ENCODE measurements at places on chromosomes 6 and 20.

DNA sequence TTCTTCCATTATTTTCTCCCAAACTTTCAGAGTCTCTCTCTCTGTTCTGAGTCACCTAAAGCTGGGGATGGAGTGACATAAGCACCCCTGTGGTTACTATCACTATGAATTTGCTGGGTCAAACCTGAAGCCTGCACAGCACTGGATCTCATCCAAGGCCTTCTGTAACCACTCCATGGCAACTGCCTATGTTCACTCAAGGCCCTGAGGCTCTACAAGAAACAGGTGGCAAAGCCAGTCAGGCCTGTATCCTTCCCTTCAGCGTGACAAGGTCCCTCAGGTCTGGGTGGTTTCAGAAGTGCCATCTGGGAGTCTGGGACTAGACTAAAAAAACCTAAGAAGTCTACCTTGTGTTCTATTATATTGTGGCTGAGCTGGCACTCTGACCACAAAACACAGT, 1278.8 kb upstream of the EYS start:
- no peak for DNase-seq

GRCh38 chr6:156879591-156879990, 102.4 kb downstream of the ARID1B start:
- no peak for DNase-seq

DNA sequence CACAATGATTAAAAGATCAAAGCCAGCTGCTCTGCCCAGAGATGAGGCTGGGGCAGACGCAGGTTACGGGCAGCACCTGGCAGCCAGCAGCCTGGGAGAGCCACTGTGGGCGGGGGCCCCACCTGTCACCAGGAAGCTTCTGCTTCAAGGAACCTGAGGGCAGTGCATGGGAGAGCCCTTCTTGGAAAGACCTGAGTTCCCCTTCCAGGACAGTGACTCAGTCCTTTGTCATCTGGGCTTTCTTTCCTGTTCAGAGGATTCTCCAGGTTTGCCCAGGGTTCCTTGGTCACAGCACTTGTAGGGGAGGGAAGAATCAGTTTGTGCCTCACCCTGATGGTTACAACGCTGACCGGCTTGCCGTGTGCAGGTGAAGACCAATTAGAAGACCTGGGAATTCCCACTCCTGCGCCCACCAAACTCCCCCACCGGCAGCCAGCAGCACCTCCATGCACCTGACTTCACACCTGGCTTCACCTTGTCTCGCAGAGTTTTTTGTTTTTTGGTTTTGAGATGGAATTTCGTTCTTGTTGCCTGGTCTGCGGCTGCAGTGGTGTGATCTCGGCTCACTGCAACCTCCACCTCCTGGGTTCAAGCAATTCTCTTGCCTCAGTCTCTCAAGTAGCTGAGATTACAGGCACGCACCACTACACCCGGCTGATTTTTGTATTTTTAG, 2.0 kb downstream of the ZBP1 start:
- DNase-seq = no peak

DNA sequence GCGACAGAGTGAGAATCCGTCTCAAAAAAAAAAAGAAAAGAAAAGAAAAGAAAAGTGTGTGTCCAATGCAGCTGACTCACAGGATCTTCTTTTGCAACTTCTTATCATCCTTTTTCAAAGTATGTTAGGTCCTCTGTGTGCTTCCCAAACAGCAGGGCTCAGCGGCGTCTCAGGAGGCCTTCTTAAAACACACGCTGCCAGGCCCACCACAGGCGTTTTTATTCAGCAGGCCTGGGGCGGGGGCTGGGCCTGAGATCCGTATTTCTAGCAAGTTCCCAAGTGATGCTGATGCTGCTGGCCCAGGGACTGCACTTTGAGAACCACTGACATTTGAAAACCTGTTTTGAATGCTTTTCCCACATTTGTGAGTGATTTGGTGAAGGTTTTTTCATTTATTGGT, 57.1 kb downstream of the PSMG4 start:
- no peak for DNase-seq

DNA sequence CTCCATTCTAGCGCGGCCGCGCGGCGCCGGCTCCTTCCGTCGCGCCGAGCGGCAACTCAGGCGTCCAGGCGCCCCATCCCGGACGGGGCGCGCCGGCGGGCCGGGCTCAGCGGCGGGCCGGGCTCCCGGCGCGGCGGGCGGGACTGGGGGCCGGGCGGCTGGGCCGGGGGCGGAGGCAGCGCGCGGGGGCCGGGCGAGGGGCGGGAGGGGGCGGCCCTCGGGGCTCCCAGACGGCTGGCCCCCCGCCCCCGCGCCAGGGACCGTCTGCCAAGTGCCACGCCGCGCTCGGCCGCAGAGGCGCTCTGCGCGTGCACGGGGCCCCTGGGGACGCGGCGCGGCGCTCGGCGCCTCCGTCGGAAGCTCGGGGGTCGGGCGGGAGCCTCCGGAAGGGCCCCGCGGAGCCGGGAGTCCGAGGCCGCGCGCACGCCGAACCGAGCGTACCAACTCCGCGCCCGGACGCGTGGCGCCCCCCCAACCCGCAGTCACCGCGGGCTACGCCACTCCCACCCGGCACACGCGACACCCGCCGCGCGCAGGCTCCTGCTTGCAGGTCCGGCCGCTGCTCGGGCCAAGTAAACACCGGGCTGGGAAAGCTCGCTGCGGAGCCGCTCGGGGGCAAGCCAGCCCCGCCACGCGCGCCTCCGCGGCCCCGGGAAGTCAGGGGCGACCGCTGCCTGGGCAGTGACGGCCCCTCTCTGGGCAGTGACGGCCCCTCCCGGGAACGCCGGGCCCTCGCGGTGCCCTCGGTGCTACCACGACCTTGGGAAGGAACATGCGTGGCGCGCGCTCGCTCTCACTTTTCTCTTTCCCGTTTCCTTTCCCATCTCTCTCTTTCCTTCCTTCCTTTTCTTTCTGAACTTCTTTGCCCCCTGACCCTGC, at the start of gene PREX1:
PREX1 (minus strand) TSS at position 145 of the 879 bp plus-strand sequence; CDS start at position 6, 139 bp downstream.
- DNase-seq = peak; percentile 84

DNA sequence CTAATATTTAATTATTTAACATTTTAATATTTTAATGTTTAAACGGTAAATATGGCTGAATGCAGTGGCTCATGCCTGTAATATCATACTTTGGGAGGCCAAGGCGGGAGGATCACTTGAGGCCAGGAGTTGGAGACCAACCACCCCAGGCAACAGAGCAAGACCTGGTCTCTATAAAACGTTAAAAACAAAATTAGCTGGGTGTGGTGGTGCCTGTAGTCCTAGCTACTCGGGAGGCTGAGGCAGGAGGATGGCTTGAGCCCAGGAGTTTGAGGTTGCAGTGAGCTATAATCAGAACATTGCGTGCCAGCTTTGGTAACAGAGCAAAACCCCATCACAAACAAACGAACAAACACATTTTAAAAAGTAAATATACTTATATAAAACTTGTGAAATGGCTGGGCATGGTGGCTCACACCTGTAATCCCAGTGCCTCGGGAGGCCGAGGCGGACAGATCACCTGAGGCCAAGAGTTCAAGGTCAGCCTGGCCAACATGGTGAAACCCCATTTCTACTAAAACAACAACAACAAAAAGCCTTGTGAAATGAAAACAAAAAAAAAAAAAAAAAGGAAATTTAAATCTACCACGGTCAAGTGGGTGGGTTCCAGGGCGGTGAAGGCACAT, 8.2 kb downstream of the SRXN1 start:
- DNase-seq = no peak

DNA sequence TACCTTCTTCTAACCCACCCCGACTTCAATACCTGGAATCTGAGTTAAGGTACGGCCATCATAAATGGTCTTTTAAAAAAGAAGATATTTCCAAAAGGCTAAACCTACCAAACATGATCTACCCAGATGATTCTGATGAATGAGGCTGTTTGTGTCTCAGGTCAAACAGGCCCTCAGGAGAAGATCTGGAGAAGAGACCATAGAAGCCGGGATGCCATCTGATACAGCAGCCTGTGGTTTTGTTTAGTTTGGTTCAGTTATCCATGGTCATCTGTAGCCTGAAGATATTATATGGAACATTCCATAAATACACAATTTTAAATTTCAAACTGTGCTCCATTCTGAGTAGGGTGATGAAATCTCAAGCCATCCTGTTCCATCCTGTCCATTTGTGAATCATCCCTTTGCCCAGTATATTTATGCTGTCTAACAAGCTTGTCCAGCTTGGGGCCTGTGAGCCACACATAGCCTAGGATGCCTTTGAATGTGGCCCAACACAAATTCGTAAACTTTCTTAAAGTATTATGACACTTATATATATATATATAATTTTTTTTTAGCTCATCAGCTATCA, 4.0 kb upstream of the CAP2 start:
- DNase-seq = no peak

DNA sequence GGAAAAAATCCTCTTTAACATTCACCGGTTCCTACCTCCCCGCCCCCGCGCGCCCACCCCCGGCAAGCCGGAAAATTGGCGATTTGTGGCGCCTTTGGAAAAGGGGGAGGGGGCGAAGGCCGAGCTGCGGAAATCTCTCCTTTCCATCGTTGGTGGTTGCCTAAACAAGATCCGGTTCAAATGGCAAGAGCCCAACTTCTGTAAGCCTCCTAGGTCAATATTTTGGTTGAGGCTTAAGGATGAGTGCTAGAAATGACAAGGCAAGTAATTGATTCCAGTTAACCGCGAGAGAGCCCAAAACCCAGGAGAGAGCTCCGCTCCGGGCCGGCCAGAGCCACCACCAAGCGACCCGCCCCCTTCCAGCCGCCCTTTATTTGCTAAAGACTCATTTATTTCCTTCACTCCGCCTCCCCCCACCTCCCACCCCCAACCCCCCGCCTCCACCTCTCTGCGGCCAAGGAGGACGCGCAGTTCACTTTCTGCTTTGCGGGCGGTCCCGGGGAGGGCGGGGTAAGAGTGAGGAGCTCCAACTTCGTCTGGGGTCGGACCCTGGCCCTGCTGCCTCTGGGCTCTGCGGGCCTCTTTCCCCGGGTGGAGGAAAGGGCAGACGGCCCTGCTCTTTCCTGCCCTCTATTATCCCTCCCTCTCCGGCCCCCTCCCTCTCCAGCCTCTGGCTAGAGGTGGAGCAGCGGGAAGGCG, 838 bp upstream of the NKX2-2 start:
- DNase-seq = peak; percentile 33

DNA sequence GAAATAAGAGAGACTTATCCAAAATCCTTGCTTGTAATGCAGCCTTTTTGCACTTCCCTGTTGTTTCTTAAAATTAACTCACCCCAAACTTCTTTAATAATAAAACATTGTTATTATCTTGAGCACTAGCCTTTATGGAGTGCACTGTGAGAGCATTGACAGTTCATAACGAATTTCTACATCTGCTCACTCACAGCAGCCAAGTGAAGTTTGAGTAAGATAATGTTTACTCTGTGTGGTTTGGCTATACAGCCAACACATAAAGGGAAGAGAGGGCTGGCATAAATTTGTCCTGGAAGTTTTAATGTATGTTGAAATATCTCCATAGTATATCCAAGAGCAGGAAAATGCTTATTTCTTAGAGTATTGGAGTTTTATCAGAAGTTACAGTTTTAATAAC, 227.9 kb downstream of the FRK start:
- DNase-seq = no peak

DNA sequence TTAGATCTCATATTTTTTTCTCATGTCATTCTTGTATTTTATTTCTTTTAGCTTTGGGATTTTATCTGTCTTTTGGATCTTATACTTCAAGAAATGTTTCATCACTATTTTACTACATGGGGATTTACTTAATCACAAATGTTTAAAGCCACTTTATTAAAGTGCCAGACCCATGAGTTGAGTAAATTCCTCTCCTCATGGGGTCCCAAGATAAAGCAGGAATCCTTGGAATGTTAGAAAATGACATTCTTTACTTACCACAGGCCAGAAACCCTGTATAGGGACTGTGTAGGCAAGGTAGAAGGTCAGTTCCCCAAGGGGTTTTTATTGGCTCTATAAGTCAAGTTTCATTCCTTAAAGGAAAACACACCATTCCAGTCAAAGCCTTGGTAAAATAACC, 28.4 kb upstream of the OR2J2 start:
- DNase-seq = no peak

- DNase-seq = no peak
Measured at GRCh38 chr6:170156448-170157375, 134.2 kb downstream of the DLL1 start.

DNA sequence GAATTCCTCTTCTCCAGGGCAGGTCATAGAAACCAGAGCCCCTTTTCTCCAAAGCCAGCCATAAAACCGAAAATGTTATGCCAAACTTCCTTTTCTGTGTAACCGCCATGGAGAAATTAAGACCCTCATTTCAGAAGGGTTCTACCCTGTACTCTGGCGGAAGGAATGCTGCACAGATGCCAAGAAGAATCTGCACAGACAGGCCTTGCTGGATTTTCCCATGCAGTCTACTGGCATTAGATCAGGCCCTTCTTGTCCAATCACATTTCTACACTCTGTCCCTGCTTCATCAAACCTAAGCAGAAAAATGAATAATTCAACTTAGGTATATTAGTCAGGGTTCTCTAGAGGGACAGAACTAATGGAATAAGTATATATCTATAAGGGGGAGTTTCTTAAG, 43.2 kb upstream of the MC3R start:
- no peak for DNase-seq

GRCh38 chr6:124205921-124206320, 402.3 kb downstream of the NKAIN2 start:
- no peak for DNase-seq

DNA sequence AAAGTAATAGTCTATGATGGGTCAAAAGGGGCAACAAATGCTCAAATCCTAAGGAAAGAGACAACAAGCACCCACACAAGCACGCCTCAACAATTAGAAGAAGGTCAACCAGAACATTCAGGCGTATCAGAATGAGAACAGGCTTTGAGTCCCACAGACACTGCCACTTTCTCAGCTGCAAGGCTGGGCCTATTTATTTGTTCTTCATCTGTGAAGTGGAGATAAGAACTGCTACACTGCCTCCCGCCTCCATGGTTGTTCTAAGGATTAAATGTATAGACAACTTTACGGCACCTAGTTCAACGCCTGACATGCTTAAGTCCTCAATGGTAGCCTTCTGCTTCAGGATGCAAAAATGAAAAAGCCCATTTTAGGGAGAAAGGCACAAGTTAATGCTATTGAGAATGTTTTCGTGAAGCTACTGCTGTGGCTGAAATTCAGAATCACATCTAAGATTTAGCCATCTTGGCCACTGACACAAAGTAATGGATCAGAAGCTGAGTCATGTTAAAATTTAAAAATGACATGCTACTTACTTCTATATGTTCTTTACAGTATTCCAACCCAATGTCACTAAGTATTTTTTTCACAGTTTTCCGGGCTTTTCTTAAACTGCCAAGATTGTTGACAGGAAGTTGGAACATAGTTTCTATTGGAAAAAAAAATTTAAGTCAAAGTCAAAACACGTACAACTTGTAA, 27.7 kb downstream of the ADNP start:
- DNase-seq = no peak

GRCh38 chr6:2876210-2877056, 26.7 kb downstream of the SERPINB9 start:
- DNase-seq = no peak

- DNase-seq = peak; percentile 7
Measured at GRCh38 chr6:14799928-14800327, 445.9 kb upstream of the JARID2 start.

GRCh38 chr6:20835315-20836010, 301.2 kb downstream of the CDKAL1 start:
- no peak for DNase-seq

- DNase-seq = no peak
Measured at GRCh38 chr6:108654465-108655106, 93.9 kb downstream of the FOXO3 start.

- DNase-seq = no peak
Measured at GRCh38 chr6:167030222-167031072, 31.2 kb downstream of the CEP43 start.
